ENCODE measurements at places on chromosomes 4 and X. TPM values are rescaled to one million over a fixed set of nuclear protein-coding genes. Genes with fewer than 3 reads are reported as not detected.

Gene MTTP
- total RNA-seq: 0.29 TPM

Gene MID2
- total RNA-seq: 18.9 TPM

Gene PRICKLE3
- total RNA-seq: 17.4 TPM

Gene ZNF630
- 2.3 TPM for total RNA-seq

Gene ASIC5
- not detected for total RNA-seq

Gene NLGN4X
- total RNA-seq: not detected

GRCh38 chr4:10053635-10054453, 32.5 kb upstream of the SLC2A9 start:
- no peaks in the 10 kb centered on the region for H3K4me1 ChIP-seq
- H3K27ac ChIP-seq: no peak overlapping the region
- no peaks in the 10 kb centered on the region for H3K27me3 ChIP-seq
- no peak for DNase-seq
- no peak overlapping the region for H3K4me3 ChIP-seq
- no peaks in the 10 kb centered on the region for H3K36me3 ChIP-seq

GRCh38 chr4:69098470-69098869, 2.2 kb downstream of the UGT2B7 start:
- no peak overlapping the region for H3K27ac ChIP-seq
- no peaks in the 10 kb centered on the region for H3K4me1 ChIP-seq
- no peak for DNase-seq
- no peaks in the 10 kb centered on the region for H3K36me3 ChIP-seq
- no peaks in the 10 kb centered on the region for H3K27me3 ChIP-seq
- H3K4me3 ChIP-seq: no peak overlapping the region

- no peaks in the 10 kb centered on the region for H3K4me1 ChIP-seq
- no peak for DNase-seq
- no peaks in the 10 kb centered on the region for H3K36me3 ChIP-seq
- no peaks in the 10 kb centered on the region for H3K27me3 ChIP-seq
- no peak overlapping the region for H3K4me3 ChIP-seq
These were observed 47.9 kb downstream of the FAM13A start for GRCh38 chr4:89009115-89009514.

GRCh38 chrX:73563738-73564068, 706 bp downstream of the CHIC1 start:
- peak overlapping the region; percentile 88 for H3K4me3 ChIP-seq
- peaks cover 4% of the 10 kb centered on the region for H3K4me1 ChIP-seq
- no peaks in the 10 kb centered on the region for H3K36me3 ChIP-seq
- peaks cover 6% of the 10 kb centered on the region for H3K27me3 ChIP-seq
- peak overlapping the region; percentile 94 for H3K27ac ChIP-seq

DNA sequence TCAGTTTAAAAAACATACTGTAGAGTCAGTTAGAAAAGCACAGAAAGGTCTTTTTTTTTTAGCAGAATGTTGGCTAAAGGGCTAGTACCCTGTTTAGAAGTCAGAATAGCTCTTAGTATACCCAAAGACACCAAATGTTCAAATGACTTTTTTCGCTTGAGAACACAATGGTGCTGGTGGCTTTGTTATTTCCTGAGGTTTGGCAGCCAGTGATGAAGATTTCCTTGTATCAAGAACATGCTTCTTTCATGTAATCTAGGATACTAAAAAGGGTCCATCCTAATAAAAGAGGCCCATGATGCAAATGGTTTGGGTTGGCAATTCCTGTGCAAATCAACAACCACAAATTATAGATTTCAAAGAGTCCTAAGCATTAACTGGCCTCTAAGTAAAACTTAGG, 21.1 kb upstream of the CD40LG start:
- peaks cover 92% of the 10 kb centered on the region for H3K4me1 ChIP-seq
- no peaks in the 10 kb centered on the region for H3K36me3 ChIP-seq
- H3K27me3 ChIP-seq: peaks cover 8% of the 10 kb centered on the region
- peak overlapping the region; percentile 81 for H3K4me3 ChIP-seq
- DNase-seq: no peak
- H3K27ac ChIP-seq: peak overlapping the region; percentile 94

GRCh38 chr4:41050116-41050515, 164.2 kb downstream of the APBB2 start:
- no peaks in the 10 kb centered on the region for H3K36me3 ChIP-seq
- no peak overlapping the region for H3K4me3 ChIP-seq
- H3K27me3 ChIP-seq: peaks cover 4% of the 10 kb centered on the region
- DNase-seq: no peak
- H3K27ac ChIP-seq: no peak overlapping the region
- H3K4me1 ChIP-seq: no peaks in the 10 kb centered on the region

DNA sequence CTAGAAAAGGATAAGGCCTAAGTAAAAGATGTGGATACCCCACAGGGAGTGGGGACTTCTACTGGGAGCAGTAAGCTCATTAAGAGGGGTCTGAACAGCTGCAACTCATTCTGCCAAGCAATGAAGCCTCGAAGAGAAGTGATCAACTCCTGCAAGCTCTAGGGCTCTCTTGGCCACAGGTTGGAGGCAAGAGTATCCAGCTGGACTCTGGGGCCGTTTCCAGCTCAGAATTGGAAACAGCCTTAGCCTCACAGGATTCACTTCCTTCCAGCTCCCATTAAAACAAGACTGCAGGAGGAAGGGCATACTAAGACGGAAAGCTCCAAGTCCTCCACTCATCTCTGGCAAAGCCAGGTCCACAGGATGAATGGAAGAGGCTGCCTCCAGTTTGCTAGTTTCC, 126.3 kb downstream of the ATG4A start:
- H3K4me3 ChIP-seq: no peak overlapping the region
- no peak for DNase-seq
- H3K4me1 ChIP-seq: no peaks in the 10 kb centered on the region
- no peaks in the 10 kb centered on the region for H3K36me3 ChIP-seq
- H3K27ac ChIP-seq: no peak overlapping the region
- H3K27me3 ChIP-seq: peaks cover 51% of the 10 kb centered on the region

GRCh38 chrX:134734466-134734952, 76.2 kb upstream of the PLAC1 start:
- H3K27me3 ChIP-seq: peaks cover 57% of the 10 kb centered on the region
- H3K4me1 ChIP-seq: no peaks in the 10 kb centered on the region
- H3K36me3 ChIP-seq: no peaks in the 10 kb centered on the region
- no peak for DNase-seq
- H3K27ac ChIP-seq: no peak overlapping the region

DNA sequence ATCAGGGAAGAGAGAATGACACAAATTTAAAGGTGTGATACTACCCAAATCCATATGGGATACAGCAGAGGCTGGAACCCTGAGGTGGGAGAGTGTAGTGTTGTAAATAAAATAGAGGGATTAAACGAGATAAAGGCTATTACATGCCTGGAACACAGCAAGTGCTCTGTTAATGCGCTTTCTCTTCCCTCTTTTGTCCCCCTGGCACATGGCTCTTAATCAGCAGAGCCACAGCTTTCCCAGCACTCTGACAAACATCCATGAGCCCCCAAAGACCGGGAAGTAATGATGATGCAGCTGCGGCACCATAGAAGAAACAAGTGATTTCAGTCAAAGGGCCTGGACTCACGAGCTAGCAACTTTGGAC, 85.9 kb downstream of the RASL11B start:
- H3K4me1 ChIP-seq: no peaks in the 10 kb centered on the region
- H3K36me3 ChIP-seq: no peaks in the 10 kb centered on the region

- H3K27ac ChIP-seq: no peak overlapping the region
- H3K4me1 ChIP-seq: no peaks in the 10 kb centered on the region
- no peaks in the 10 kb centered on the region for H3K36me3 ChIP-seq
- DNase-seq: no peak
- H3K27me3 ChIP-seq: no peaks in the 10 kb centered on the region
These were observed 242.8 kb downstream of the ADGRL3 start for GRCh38 chr4:61442936-61443335.

DNA sequence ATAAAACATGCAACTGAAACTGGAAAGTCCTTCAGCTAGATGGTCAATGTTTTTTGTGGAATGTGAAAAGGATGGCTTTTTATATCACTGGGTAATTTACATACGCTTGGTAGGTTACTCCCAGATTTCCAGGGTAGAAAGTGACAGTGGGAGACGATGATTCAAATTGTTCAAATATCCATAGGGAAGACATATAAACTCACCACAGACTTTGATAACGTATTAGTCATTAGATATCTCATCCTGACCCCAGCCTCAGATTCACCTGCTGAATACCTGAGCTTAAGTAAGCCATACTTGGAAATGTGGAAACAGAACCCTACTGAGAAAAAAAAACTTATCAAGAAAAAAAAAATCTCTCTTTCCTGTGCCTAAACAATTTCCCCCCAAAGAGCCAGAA, 169.4 kb downstream of the ZNF674 start:
- H3K36me3 ChIP-seq: no peaks in the 10 kb centered on the region
- H3K4me3 ChIP-seq: no peak overlapping the region

DNA sequence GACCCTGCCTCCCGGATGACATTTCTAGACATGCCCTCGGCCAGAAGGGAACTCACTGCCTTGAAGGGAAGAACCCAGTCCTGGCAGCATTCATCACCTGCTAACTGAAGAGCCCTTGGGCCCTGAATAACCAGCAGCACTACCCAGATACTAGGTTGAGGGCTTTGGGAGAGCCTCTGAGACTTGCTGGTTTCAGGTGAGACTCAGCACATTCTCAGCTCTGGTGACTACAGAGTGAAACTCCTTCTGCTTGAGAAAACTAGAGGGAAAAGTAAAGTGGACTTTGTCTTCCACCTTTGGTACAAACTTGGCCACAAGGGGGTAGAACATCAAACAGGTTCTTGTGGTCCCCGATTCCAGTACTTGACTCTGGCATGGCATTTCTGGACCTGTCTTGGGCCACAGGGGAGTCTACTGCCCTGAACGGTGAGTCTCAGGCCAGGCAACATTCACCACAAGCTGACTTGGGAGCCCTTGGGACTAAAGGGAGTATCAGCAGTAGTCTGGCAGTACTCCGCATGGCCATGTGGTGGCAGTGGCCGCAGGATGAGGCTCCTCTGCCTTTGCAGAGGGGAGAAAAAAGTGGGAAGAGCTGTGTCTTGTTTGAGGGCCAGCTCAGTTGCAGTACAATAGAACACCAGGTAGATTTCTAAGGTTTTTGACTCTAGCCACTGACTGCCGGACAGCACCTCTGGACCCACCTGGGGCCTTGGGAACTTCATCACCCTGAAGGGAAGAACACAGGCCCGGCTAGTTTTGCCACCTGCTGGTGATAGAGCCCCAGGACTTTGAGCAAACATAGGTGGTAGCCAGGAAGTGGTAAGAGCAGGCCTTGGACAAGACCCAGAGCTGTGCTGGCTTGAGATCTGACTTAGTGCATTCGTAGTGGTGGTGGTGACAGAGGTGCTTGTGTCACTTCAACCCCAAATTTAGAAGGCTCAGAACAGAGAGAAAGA, 414.8 kb downstream of the OPHN1 start:
- no peak overlapping the region for H3K27ac ChIP-seq
- H3K4me1 ChIP-seq: no peaks in the 10 kb centered on the region
- H3K4me3 ChIP-seq: no peak overlapping the region
- peaks cover 25% of the 10 kb centered on the region for H3K27me3 ChIP-seq
- DNase-seq: no peak
- H3K36me3 ChIP-seq: no peaks in the 10 kb centered on the region

DNA sequence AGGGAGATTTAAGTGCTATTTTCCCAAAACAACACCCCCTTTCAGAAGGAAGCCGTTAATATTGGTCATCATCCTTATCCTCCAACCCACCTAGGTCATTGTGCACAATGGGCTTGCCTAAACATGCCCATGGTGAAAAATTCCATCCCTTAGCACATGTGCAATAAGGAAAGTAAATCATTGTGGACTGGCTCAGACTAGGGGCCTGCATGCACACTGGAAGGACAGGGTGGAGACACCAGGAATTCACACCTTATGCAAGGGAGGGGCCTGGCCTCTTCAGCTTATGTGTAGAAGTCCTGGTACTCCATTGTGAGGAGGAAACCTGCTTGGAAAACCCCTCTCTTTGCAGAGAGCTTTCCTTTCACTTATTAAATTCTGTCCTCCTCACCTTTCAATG, 311.4 kb upstream of the NDST4 start:
- H3K27me3 ChIP-seq: no peaks in the 10 kb centered on the region
- no peak overlapping the region for H3K27ac ChIP-seq
- no peak overlapping the region for H3K4me3 ChIP-seq
- DNase-seq: no peak
- no peaks in the 10 kb centered on the region for H3K36me3 ChIP-seq
- H3K4me1 ChIP-seq: no peaks in the 10 kb centered on the region

DNA sequence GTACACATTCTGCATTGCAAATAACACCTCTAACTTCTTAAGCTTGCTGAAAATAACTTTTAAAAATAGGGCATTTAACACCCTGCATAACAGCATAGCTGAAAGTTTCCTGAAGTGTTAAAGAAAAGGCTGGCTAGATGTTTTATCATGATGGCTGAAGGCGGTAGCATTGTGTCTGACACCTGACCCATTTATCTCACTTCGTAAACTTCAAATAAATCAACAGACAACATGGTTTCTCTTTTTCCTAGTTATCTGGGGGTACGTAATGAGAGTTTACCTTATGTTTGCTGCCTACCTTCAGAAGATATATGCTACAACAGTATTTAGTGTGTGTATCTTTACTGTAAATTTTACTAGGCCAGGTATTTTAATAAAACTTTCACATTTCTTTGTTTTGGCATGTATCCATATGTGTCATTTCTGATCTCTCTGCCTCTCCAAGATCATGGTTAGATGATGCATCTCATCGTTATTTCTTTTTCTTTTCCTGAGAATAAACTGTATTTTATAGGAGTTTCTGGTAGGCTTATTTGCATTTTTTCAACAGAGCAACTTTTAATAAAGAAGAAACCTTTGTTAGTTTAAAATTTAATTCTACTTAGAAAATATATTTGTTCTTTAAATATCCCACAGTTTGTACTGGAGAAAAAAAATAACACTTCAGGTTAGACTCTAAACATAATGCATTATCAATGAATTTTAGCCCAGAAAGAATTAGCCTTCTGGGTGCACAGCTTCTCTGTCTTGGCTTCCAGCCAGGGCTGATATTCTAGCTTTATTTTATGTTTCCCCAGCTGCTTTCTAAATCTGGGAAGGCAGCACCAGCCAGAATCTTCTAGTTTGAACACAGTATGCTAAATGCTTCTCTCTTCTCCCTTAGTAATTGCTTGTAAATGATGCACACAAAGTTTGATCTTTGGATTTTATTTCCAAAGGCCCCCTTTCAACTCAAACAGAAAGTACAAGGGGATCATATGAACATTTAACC, 2.9 kb downstream of the NDST4 start:
- H3K4me1 ChIP-seq: no peaks in the 10 kb centered on the region
- no peak overlapping the region for H3K4me3 ChIP-seq
- no peak for DNase-seq
- H3K27me3 ChIP-seq: no peaks in the 10 kb centered on the region

- DNase-seq: no peak
- no peaks in the 10 kb centered on the region for H3K4me1 ChIP-seq
- H3K4me3 ChIP-seq: no peak overlapping the region
- H3K27me3 ChIP-seq: no peaks in the 10 kb centered on the region
- no peak overlapping the region for H3K27ac ChIP-seq
- no peaks in the 10 kb centered on the region for H3K36me3 ChIP-seq
These were observed 1115.3 kb upstream of the IGFBP7 start for GRCh38 chr4:58225460-58225859.

DNA sequence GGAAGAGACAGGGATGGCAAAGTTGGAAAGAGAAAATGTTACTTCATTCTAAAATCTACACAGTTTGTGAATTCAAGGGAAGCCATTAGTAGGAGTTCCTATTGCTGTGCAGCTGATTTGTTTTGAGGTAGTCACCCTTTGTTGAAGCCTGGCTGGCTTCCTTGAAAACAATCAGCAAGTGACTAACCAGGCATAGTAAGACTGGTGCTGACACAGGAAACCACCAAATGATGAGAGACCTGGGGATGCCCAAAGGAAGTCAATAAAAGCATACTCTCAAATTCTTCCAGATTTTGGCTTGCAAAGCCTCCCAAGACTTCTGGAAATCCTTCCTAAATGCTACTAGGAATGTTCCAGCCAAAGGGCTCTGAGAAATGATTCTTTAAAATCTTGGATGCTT, 23.9 kb upstream of the PRDM8 start:
- H3K27ac ChIP-seq: peak overlapping the region; percentile 76
- peak overlapping the region; percentile 71 for H3K4me3 ChIP-seq
- peaks cover 44% of the 10 kb centered on the region for H3K4me1 ChIP-seq

All from activated T-cell treated with anti-CD3 and anti-CD28 coated beads, Interleukin-2, amount 50 U/mL, for 72 hours (primary cell).